ENCODE measurements at places on chromosomes 3 and 15. TPM values are rescaled to one million over a fixed set of nuclear protein-coding genes. Genes with fewer than 3 reads are reported as not detected.

Gene SST
- total RNA-seq = 28.5 TPM

Gene FRMD5
- 25.3 TPM for total RNA-seq

Gene JMJD7
- 0.82 TPM for total RNA-seq

Gene PLSCR5
- total RNA-seq = under 0.01 TPM

Gene COX5A
- 46.9 TPM for total RNA-seq

Gene MGLL
- 31.4 TPM for total RNA-seq

Gene SECISBP2L
- total RNA-seq = 95.8 TPM

Gene CYP1A1
- 0.41 TPM for total RNA-seq

Gene CCR8
- total RNA-seq = not detected

- no peak for DNase-seq
These were observed 26.8 kb upstream of the MKRN3 start for GRCh38 chr15:23538648-23539047.

DNA sequence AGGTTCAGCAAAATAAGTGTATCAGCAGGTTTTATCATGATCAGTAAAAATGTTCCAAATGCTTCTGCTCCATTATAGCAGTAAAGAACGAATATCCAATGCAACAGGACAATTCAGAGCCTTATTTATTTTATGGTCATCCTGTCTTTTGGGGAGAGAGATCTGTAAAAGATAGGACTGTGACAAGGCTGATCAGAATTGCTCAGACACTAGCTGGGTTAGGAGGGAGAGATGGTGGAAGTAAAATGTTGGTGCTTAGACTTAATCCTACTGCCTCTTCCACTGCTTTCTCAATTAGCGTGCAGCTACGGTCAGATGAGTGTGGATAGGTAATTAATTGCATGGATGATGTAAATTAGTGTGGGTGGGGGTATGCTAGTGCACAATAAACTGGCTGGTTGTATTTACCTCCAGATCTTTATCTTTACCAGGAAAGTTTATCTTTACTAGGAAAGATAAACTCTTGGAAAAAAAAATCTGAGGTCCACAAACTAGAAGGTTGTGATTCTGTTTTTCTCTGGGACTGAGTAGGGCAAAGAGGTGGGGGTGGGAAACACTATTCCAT is 2.2 kb downstream of the EID1 start:
- no peak for DNase-seq

- DNase-seq = no peak
These were observed 76.0 kb upstream of the HACD2 start for GRCh38 chr3:123660900-123661299.

DNA sequence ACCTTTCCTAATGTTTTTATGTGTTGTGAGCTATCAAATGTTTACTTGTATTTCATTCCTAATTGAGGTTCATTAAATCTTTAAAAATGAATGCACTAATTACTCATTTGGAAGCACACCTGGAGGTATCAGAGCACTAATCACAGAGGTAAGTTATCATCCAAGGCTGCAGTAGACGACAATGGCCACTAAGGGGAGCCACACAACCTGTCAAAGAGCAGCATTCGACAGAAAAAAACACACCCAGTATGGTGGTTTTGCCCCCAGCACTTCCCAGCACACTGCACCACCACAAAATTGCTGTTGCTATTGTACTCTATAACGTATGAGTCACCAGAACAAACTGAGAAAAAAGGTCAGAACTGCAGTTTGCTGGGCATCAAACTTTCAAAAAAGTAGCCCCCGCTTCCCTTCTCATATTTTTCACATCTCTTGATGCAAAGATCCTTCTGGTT is 205.9 kb upstream of the IGF1R start:
- no peak for DNase-seq

DNA sequence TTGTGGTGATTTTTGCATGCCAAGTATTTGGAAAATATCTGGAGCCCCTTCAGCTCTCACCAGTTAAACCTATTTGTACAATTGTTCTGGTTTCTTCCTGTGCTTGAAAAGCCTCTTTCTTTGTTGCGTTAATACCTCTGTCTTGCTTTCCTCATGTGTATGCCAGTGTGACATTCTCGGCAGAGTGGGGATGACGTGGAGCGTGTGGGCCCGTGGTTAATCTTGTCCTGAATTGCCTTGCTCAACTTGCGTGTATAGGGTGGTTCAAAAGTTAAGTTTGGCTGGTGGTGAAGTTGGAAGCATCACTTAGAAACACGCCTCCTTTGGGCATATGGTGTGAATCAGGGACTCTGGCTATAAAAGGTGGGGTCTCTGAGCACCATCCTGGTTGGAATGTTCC is 67.1 kb downstream of the IGF1R start:
- DNase-seq = no peak
